Activated naive CD8-positive, alpha-beta T cell treated with anti-CD3 and anti-CD28 coated beads, Interleukin-2, amount 10 ng/mL, durations not matched to agents 7 days and 5 days (primary cell): ENCODE measurements at places on chromosomes 11 and 22. TPM values are rescaled to one million over a fixed set of nuclear protein-coding genes. Genes with fewer than 3 reads are reported as not detected.

The PTGDR2 gene
- total RNA-seq = 2.5 TPM

The NAALADL1 gene
- 22.3 TPM for total RNA-seq

The MAPK8IP2 gene
- total RNA-seq = 0.39 TPM

The TNNI2 gene
- total RNA-seq = not detected

The SFI1 gene
- 210 TPM for total RNA-seq

The PIH1D2 gene
- total RNA-seq = not detected

The BDNF gene
- total RNA-seq = not detected

The PATE4 gene
- not detected for total RNA-seq

The MUC15 gene
- not detected for total RNA-seq

DNA sequence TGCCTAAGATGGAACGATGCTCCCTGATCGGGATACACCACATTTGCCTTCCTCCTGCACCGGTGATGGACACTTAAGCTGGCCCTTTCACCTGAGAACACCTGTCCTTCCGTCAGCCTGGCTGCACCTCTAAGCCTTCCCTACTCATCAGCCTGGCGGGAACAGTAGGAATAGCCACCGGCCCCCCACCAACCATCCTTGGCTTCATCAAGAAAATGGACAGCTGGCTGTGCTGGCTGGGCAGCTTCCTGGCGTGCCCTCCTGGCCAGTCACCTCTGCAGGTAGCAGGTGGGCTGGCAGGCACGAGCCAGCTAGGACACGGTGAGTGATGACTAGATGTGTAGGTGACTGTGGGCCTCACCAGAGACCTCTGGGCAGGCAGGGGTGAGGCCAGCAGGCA is 142.8 kb downstream of the CTTN start:
- no peak for DNase-seq

GRCh38 chr11:65261591-65262380 is at the start of gene POLA2:
TSS of gene POLA2 (plus strand) at chr11:65261962. CDS start at chr11:65262293, 331 bp downstream.
- DNase-seq = peak; percentile 99

DNA sequence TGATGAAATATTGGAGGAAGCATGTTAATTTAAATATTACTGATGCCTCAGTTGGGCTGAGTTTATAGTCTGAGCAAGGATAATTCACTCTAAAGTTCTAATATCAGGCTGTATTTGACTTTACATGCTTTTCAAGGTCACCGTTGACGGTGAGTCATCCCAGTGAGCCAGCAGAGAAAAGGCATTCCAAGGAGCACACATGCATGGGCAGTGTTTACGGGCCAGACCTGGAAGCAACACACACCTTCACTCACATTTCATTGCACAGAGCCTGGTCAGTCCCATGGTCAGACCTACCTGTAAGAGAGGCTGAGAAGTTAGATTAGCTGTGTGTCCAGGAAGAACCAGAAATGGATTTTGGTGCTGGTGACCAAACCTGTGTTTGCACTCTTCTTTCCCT is 53.5 kb downstream of the COMMD9 start:
- DNase-seq = no peak

GRCh38 chr11:68903288-68904247 is at the start of the genes IGHMBP2 and MRPL21:
TSS of gene IGHMBP2 (plus strand) at chr11:68903891. CDS start at chr11:68903953, 62 bp downstream.
TSS of gene MRPL21 (minus strand) at chr11:68903832. CDS start at chr11:68903810, 22 bp downstream.
- peak; percentile 93 for DNase-seq

- DNase-seq = no peak
These were observed 53.3 kb upstream of the ARFGAP3 start for GRCh38 chr22:42910221-42910942.

DNA sequence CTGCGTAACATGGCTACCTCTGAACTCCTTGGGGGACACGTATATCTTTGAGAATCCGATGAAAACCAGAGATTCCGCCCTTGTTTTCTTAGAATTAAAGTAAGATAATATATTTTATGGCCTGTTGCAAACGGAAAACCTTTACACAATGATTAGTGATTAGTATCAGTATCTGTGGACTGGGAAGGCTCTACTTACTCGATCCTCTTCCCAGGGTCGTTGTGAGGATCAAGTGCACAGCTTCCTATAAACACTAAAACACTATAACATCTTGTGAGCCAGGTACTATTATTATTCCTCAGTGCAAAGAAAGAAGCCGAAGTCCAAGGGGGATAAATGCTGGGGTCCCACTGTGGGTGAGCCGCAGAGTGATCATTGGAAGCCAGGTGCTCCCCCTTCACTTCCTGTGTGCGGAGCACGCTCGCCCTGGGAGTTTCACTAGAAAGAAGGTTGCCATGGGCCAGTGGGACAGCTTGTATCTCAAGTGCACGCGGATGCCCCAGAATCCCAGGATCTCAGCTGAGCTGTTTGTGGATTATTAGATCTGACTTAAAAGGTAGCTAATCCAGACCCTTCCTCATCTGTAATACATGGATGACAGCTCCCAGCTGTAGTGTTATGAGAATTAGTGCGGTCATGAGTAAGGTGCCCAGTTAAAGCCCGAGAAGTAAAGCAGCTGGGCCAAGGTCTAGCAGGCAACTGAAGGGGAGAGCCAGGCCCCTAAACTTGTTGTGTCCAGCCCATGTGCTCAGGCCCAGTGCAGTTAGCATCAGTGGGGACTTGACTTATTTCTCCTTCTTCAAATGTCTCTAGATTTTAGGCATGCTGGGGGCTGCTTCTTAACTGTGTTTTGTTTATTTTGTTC is 839 bp downstream of the CBY1 start:
- peak; percentile 55 for DNase-seq

- DNase-seq = no peak
These were observed 124.6 kb downstream of the GRIA4 start for GRCh38 chr11:105734426-105734825.

GRCh38 chr11:84714316-84714780 is 912.8 kb downstream of the DLG2 start:
- peak; percentile 67 for DNase-seq

- DNase-seq = no peak
These were observed 116.9 kb upstream of the SNX19 start for GRCh38 chr11:131033151-131033651.

- no peak for DNase-seq
These were observed 51.6 kb upstream of the TCF20 start for GRCh38 chr22:42321908-42322561.

DNA sequence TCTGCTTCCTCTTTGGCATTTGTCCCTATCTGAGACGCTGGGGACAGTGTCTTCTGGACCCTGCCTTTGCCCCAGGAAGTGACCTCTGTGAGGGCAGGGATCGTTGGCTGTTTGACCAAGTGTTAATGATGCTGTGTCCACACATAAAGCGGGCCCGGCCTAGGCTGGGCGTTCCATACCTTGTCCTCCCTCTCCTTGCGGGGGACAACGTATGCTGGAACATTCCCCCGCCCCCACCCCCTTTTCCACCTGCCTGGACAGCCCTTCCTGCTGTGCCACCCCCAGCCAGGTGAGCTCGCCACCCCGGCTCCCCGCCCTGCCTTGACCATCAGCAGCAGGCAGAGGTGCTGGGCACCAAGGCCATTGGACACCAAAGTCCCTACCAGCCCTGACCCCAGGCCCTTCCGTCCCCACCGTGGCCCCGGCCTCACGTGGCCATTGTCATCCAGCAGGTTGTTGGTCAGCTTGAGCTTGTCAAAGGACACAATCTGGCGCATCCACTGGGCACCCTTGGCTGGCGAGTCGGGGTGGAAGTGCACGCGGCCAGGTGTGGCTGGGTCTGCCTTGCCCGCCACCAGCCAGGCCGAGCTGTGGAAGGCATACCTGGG is 4.1 kb upstream of the NUDT8 start:
- DNase-seq = no peak

DNA sequence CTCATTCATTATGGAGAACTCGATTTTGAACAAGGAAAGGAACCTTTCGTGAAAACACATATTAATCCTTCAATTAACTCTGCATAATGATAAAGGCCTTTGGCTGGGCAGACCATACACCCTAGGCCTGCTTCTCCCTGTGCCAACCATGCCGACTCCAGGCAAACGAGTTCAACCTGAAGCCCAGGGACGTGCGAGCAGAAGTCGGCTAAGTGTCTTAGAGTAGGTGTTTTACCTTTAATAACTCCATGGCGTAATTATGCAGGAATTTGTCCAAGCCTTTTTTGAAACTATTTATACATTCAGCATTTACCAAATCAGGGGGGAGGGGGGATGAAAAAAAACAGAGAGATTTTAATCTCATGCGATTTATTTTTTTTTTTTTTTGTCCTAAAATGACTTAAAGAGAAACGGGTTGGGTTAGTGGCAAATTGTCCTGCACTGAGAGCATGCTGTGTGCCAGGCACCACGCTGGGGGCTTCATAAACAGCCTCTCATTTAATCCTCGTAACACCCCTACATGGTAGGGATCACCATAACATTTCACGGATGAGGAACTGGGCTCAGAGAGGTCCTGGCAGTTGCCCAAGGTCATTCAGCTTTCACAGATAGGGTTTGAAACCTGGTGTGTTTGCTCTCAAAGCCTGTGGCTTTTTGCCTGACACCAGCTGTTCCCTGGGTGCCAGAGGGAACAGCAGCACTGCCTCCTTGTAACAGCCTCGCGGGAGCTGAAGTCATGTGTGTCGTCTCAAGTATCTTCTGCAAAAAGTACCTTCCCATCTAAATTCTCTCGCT is 423.9 kb downstream of the MN1 start:
- no peak for DNase-seq

GRCh38 chr11:109956124-109956793 is 136.9 kb upstream of the ZC3H12C start:
- DNase-seq = no peak

- DNase-seq = no peak
These were observed 11.1 kb downstream of the SYNGR1 start for GRCh38 chr22:39360674-39361413.
